ENCODE measurements at places on chromosomes 3 and 15. TPM values are rescaled to one million over a fixed set of nuclear protein-coding genes. Genes with fewer than 3 reads are reported as not detected.

GRCh38 chr15:78873793-78874765 is 1.4 kb downstream of the MORF4L1 start:
- no peak for DNase-seq

The CLDN18 gene
- not detected for total RNA-seq

The MUC13 gene
- not detected for total RNA-seq

GRCh38 chr3:66467996-66468735 is 32.7 kb downstream of the LRIG1 start:
- no peak for DNase-seq

DNA sequence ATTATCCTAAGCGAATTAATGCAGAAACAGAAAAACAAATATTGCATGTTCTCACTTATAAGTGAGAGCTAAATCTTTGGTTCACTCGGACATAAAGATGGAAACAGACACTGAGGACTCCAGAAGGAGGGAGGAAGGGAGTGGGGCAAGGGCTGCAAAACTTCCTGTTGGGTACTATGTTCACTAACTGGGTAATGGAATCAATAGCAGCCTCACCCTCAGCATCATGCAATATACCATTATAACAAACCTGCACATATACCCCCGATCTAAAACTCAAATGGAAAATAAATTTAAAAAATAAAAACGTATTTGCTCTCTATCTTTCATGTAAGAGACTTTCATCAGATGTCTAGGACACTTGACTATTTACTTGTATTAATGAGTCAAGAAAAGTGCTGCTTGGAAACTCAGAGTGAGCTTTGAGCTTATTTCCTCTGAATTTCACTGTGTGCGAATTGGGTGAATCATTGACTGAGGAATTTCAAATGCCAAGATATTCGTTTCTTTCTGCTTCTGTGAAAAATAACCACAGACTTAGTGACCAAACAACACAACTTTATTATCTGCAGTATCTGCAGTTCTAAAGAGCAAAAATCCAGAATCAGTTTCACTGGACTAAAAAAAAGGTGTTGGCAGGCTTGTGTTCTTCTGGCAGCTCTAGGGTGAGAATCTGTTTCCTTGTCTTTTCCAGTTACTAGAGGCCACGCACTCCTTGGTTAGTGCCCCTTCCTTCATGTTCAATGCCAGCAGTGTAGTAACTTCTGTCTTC is 18.4 kb downstream of the TM4SF18 start:
- peak; percentile 59 for DNase-seq

GRCh38 chr3:40713306-40713705 is 188.5 kb downstream of the ZNF621 start:
- no peak for DNase-seq

DNA sequence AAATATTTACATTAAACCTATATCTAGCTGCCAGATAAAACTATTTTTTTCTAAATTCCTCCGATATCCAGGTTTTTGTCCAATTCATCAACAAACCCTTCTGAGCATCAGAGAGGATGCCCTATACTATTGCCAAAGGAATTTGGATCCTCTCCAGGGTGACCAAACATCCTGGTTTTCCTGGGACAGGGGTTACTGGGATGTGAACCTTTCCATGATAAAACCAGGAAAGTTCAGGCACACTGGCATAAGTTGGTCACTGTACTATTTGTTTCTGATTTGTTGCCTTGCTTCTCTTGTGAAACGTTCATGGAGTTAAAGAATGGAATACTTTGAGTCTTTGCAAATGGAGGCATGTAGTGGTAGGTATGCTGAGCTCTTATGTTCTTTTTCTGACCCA is 63.5 kb downstream of the TLNRD1 start:
- no peak for DNase-seq

The CHMP2B gene
- 61.1 TPM for total RNA-seq

DNA sequence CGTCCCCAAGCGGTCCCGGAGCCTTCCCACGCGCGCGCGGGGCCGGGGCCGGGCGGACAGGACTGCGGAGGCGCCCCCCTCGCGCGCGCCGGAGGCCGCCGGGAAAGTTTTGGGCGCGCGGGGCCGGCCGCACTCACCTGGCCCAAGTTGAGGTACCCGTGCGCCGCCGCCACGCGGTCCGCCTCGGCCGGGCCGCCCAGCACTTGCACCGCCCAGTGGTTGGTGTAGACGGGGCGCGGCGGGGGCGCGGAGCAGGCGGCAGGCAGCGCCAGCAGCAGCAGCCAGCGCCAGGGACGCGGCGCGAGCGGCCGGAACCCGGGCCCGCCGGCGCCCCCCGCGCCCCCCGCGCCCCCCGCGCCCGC is 289 bp downstream of the PCSK6 start:
- DNase-seq: no peak

The HHLA2 gene
- total RNA-seq: not detected

The LRRN1 gene
- total RNA-seq: 26.8 TPM

The SMARCC1 gene
- total RNA-seq: 94.0 TPM

- no peak for DNase-seq
These were observed 24.9 kb downstream of the SIAH2 start for GRCh38 chr3:150737874-150738679.

DNA sequence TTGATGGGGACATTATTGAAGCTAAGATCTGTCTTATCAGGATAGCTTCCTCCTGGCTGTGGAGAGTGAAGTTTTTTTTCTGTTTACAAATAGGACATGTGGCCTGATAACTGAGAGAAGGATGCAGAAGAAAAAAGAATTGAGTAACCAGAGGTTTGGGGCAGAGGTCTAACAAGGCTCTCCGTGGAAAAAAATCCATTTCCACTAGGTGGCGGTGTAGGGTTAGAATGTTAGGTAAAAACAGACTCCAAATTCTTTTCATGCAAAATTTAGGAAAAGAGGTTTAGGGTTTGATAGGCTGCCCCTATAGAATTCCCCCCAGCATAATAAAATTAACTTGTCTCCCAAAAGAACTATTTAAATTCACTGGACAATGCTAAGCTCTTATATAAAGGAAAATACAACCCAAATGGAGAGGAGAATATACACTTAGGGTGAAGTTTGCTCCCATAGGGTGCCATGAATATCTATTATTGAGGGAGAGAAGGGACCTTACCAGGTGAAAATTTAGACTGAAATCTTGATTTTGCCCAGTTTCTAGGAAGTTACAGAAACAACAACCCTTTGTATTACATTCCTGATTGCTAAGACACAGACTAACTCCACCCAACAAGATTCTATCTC is 1560.4 kb downstream of the OTOL1 start:
- no peak for DNase-seq

The STRIT1 gene
- not detected for total RNA-seq

DNA sequence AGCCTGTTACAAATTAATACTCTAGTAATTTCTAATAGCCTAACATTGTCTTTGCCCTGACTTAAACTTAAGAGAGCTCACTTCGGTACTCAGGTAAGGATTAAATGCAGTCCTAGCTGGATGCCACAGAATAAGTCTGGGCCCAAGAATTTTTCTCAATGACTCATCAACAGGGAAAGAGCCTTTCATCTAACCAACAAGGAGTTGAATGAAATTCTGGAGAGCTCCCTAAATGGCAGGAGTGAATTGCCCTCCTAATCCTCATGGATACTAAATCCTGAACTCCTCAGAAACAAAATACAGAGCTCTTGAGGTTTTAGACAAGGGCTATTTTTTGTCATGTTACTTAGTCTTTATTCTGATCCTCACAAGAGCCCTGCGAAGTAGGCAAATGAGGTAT is 159.5 kb downstream of the PLCH1 start:
- no peak for DNase-seq

DNA sequence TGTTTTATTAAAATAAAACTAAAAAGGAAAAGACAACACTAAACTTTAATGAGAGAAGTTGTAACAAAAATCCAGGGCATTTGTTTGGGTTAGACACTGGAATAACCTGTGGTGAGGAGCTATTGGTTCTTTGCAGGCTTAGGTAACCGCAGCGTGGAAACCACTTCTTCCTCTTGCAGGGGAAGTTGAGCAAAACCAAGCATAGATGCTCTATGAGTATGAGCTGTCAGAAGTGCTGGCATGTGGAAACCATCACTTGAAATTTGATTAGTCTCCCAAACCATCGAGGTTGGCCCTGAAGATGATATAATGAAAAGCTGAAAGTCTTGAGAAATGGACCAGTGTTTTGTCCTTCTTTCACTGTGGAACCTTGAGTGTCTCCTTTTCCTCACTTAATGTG is 127.1 kb upstream of the RBMS3 start:
- DNase-seq: no peak

DNA sequence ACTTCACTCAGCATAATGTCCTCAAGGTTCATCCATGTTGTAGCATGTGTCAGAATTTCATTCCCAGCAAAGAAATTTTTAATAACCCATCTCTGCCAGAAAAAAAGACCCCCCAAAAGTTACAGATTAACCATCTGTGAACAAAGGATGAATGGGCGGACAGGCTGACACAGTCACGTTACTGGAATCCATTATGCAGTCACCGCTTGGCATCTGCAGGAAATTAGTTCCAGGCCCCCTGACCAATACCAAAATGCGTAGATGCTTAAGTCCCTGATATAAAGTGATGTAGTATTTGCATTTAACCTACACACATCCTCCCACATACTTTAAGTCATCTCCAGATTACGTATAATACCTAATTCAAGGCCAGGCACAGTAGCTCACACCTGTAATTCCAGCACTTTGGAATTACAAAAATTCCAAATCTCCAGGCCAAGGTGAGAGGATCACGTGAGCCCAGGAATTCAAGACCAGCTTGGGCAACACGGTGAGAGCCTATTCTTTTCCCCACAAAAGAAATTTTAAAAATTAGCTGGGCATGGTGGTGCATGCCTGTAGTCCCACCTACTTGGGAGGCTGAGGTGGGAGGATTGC is 1.5 kb upstream of the SLC12A8 start:
- DNase-seq: peak; percentile 41

The UBAP1L gene
- 1.2 TPM for total RNA-seq

The FBXL22 gene
- 0.27 TPM for total RNA-seq

DNA sequence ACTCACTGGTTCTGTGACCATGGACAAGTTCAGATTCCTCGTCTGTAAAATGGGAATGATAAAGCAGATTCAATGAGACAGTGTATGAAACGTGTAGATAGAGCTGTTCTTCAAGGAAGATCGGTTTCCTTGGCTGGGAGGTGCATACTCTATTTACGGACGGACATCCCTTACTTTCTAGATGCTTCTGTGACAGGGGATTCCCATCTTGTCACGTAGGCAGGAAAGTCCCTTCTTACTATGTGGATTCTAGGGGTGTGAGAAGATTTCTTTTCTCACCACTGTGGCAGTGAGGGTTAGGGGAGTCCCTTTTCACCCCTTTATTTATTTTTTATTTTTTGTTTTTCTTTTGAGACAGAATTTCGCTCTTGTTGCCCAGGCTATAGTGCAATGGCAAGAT is 180.9 kb upstream of the TBL1XR1 start:
- no peak for DNase-seq

The GOLGA6B gene
- total RNA-seq: not detected

- no peak for DNase-seq
These were observed 8.7 kb downstream of the PCSK6 start for GRCh38 chr15:101480613-101481380.

The IGF2BP2 gene
- total RNA-seq: 68.6 TPM

DNA sequence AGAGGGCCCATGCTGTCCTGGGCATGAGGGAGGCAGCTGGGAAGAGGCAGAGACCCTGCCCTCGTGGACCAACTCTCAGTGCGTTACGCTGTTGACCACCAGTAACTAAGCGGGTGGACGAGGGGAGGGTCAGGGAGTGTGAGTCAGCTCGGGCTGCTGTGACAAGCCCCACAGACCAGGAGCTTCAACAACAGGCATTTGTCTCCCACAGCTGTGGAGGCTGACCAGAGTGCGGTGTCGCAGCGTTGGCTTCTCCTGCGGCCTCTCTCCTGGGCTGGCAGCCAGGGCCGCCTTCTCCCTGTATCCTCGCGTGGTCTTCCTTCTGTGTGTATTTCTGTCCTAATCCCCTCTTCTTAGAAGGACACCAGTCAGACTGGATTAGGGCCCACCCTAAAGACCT is 13.0 kb downstream of the EFCC1 start:
- DNase-seq: no peak

- DNase-seq: no peak
These were observed 15.0 kb downstream of the TCF12 start for GRCh38 chr15:56933410-56933809.

The TIMP4 gene
- 1.1 TPM for total RNA-seq

GRCh38 chr3:8324747-8325146 is 176.9 kb upstream of the LMCD1 start:
- no peak for DNase-seq

DNA sequence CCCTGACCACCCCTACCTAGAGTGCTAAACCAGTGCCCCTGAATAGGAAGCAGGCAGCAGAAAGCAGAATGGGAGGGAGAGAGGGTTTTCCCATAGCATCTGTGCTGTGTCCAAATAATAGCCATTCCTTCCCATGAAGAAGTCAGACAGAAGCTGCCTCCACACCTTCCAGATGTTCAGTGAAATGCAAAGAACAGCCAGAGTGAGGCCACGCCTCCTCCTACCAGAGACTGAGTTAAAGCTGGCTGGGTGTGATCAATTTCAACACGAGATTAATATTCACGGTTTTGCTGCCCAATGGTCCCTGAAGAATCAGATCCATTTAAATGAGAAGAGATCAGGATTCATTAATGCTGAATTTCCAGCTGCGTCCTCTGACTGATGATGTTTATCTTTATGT is 111.8 kb downstream of the SRGAP3 start:
- no peak for DNase-seq

DNA sequence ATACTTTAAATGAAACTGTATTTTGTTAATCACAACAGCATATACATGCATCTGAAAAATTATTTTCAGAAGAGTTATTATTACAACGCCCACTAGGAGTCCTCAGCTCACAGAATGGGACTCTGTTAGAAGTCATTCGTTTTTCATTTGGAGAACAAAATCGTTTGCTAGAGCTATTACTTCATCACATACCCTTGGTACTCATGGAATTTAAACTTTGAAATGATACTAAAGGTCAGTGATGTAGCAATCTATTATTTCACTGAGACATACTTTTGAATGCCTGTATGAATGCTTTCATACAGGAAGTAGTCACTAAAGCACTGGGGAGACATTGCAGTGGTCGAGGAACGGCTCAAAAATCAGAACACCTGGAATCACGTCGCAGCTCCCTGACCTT is 198.1 kb downstream of the MBNL1 start:
- DNase-seq: no peak

The PLSCR5 gene
- not detected for total RNA-seq

The IFT57 gene
- total RNA-seq: 17.9 TPM

GRCh38 chr3:12187448-12188327 is 29.0 kb upstream of the TIMP4 start:
- DNase-seq: no peak

DNA sequence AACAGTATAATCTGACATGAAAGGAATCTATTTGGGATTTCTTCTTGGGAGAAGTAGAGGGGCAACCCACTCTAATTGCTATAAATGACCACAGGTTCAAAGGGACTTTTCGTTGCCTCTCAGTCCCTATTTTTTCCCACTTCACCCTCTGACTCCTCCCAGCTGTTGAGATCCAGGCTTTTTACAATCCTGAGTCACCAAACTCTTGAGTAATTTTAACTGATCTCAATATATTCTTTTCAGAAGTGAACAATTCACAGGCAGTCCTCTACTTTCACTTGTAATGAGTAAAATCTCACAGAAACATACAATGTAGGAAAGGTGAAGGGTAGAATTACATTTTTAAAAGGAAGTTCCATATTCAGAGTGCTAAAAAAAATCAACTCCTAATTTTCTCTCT is 44.6 kb downstream of the EIF4E3 start:
- DNase-seq: no peak
